ENCODE measurements at places on chromosomes 12 and 14.
A peak's percentile ranks its signal among the peaks of the same experiment; 100 is the strongest.

- DNase-seq = no peak
Observed at GRCh38 chr14:92154283-92154942, 32.6 kb downstream of the CPSF2 start.

DNA sequence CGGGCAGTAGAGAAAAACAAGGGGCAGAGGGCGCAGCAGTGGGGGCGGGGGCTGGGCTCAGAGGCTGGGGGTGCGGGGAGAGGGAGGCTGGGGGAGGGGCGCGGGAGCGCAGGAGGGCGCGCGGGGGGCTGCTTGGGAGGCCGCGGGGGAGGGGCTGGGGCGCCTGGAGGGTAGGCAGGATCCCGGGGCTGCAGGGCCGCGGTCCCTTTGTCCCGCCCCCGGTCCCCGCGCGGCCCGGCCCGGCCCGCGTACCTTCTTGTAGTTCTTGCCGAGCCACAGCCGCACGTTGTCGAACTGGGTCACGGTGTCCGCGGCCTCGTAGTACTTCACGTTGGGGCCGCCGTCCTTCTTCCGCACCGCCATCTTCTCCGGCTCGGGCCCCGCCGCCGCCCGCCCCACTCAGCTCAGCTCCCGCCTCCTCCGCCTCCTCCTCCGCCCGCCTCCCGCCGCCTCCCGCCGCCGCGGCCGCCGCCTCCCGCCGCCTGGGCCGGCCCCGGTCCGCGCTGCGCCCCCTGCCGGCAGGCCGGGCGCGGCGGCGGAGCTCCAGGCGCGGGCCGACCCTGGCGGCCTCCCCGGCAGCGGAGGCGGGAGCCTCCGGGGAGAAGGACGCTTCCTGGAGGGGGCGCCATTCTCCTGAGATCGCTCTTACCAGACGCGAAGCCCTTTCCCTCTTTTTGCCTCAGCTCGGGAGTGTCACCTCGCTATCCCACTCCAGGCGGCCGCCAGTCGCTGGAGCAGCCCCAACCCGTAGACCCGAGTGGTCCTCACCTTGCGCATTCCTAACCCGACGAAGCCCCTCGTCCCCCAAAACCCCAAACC is at the start of gene SMARCC2:
Gene SMARCC2 (minus strand): TSS at position 385 of the 819 bp plus-strand sequence. CDS start 22 bp downstream, at position 363.
- DNase-seq = peak; percentile 80

DNA sequence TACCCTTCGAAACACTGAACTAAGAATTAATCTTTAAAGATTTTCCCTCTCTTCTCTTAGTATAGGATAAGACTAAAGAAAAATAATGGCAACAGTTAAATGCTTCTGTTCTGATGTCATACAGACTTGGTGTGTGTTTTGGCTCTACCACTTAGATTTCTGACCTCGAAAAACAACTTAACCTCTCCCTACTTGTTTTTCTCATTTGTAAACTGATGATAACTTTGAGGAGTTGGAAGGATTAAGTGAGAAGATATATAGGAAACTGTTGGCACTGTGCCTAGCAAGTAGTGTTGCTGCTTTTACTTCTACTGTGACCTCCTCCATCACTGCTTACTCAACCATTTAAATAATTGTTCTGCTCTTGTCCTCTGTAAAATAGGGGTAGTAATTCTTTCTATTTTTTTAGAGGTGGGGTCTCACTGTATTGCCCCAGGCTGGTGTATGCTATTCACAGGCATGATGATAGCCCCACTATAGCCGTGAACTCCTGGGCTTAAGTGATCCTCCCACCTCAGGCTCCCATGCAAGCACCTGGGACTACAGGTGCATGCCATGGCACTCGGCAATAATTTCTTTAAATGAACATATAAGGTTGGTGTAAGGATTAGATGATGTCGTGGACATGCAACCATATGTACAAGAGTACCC is 22.4 kb downstream of the PALS1 start:
- peak; percentile 32 for DNase-seq

DNA sequence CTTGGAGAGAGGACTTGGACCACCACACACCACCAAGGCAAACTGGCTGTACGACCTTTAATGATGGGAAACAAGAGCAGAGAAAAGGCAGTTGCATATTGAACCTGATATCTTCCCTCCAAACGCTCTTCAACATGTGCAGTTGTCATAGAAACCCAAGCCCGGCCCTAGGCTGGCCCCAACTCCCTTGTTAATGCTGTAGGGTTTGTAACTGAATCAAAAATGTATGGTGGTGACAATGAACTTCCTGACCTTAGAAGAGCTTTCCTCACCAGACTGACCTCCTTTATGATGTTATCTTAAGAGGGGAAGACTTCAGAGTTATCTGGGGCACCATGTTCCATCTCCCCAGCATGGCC is 12.3 kb downstream of the APOLD1 start:
- no peak for DNase-seq

Data from HFFc6 (cell line).